Small intestine (tissue), 16 donors: ENCODE measurements at places on chromosomes 7 and 10. TPM values are rescaled to one million over a fixed set of nuclear protein-coding genes. Genes with fewer than 3 reads are reported as not detected.

- no peaks in the 10 kb centered on the region for H3K27me3 ChIP-seq
- no peak overlapping the region for H3K4me3 ChIP-seq
- DNase-seq = no peak
- no peaks in the 10 kb centered on the region for H3K4me1 ChIP-seq
- H3K36me3 ChIP-seq = peaks cover 13% of the 10 kb centered on the region
Observed at GRCh38 chr7:44666566-44666965, 60.1 kb downstream of the OGDH start.

GRCh38 chr10:57008189-57008588 lies 647.1 kb upstream of the ZWINT start:
- H3K27ac ChIP-seq = no peak overlapping the region
- no peak overlapping the region for H3K4me3 ChIP-seq
- H3K36me3 ChIP-seq = no peaks in the 10 kb centered on the region

- H3K4me1 ChIP-seq = peaks cover 42% of the 10 kb centered on the region
- no peak overlapping the region for H3K27ac ChIP-seq
- no peaks in the 10 kb centered on the region for H3K36me3 ChIP-seq
- no peak overlapping the region for H3K4me3 ChIP-seq
Observed at GRCh38 chr10:93435621-93436397, 46.3 kb downstream of the MYOF start.

- DNase-seq = no peak
- no peaks in the 10 kb centered on the region for H3K4me1 ChIP-seq
- H3K36me3 ChIP-seq = peaks cover 5% of the 10 kb centered on the region
- no peak overlapping the region for H3K27ac ChIP-seq
- no peaks in the 10 kb centered on the region for H3K27me3 ChIP-seq
- no peak overlapping the region for H3K4me3 ChIP-seq
Observed at GRCh38 chr7:140334341-140335057, 63.8 kb downstream of the SLC37A3 start.

Gene RASA4B
- 17.9 TPM for polyA plus RNA-seq

GRCh38 chr10:33279811-33280602 lies 54.5 kb downstream of the NRP1 start:
- no peak for DNase-seq
- H3K4me1 ChIP-seq = peaks cover 6% of the 10 kb centered on the region
- H3K27ac ChIP-seq = no peak overlapping the region

GRCh38 chr7:131466735-131467365 lies 89.6 kb downstream of the PODXL start:
- DNase-seq = no peak
- no peak overlapping the region for H3K4me3 ChIP-seq
- H3K4me1 ChIP-seq = no peaks in the 10 kb centered on the region
- no peaks in the 10 kb centered on the region for H3K27me3 ChIP-seq
- no peak overlapping the region for H3K27ac ChIP-seq
- peaks cover 22% of the 10 kb centered on the region for H3K36me3 ChIP-seq

Gene CYP3A4
- 181 TPM for polyA plus RNA-seq

DNA sequence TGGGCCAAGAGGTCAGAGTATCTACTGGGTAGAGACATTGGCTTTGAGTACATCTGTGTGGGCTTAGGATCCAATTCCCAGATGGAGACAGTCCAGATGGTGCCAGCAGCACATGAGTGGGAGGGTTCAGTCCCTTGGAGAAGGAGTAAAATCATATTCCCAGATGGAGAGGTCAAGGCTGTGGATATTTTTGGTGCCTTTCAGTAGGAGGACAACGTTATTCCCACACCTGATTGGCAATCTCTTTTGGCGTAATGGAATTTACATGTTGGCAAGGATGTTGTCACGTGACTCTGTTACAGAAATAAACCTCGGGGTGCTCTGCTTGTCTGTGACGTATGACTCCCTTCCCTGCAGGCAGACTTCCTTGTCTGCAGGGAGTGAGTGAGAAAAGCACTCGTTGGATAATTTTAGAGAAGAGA lies 27.6 kb downstream of the NPS start:
- H3K36me3 ChIP-seq = no peaks in the 10 kb centered on the region
- no peak for DNase-seq
- no peak overlapping the region for H3K27ac ChIP-seq
- H3K27me3 ChIP-seq = peaks cover 3% of the 10 kb centered on the region
- no peak overlapping the region for H3K4me3 ChIP-seq

Gene HKDC1
- 72.2 TPM for polyA plus RNA-seq

GRCh38 chr10:112227331-112227987 lies 43.9 kb upstream of the GPAM start:
- DNase-seq = no peak
- no peak overlapping the region for H3K4me3 ChIP-seq
- no peaks in the 10 kb centered on the region for H3K27me3 ChIP-seq
- no peaks in the 10 kb centered on the region for H3K36me3 ChIP-seq
- no peak overlapping the region for H3K27ac ChIP-seq
- peaks cover 2% of the 10 kb centered on the region for H3K4me1 ChIP-seq

Gene VGF
- 0.49 TPM for polyA plus RNA-seq

Gene FAM180A
- polyA plus RNA-seq = not detected

Gene CALHM1
- polyA plus RNA-seq = 0.03 TPM

DNA sequence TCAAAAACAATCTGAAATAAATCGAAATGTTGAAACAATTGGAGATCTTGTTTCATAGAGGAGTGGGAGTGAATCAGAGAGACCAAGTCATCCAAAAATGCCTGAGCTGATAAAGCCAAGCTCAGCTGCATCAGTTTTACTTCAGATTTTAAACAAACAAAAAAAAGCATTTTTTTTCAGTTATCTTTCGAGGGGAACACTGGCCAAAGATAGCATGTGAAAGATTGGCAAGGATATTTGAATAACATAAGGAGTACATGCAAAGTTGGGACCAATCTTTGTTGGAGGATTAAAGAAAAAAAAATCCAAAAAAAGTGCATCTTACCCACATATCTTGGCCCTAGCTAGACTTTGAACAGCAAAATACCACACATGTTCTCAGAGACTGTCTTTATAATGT lies 47.2 kb downstream of the RHOBTB1 start:
- no peaks in the 10 kb centered on the region for H3K4me1 ChIP-seq
- H3K27me3 ChIP-seq = no peaks in the 10 kb centered on the region
- H3K4me3 ChIP-seq = no peak overlapping the region
- H3K36me3 ChIP-seq = no peaks in the 10 kb centered on the region
- no peak for DNase-seq
- no peak overlapping the region for H3K27ac ChIP-seq

- H3K36me3 ChIP-seq = no peaks in the 10 kb centered on the region
- H3K4me3 ChIP-seq = no peak overlapping the region
- no peaks in the 10 kb centered on the region for H3K4me1 ChIP-seq
Observed at GRCh38 chr10:125699562-125700143, 16.7 kb upstream of the TEX36 start.

- no peaks in the 10 kb centered on the region for H3K4me1 ChIP-seq
- DNase-seq = no peak
- H3K27me3 ChIP-seq = no peaks in the 10 kb centered on the region
- no peak overlapping the region for H3K4me3 ChIP-seq
Observed at GRCh38 chr10:74960670-74961069, 134.3 kb downstream of the KAT6B start.

DNA sequence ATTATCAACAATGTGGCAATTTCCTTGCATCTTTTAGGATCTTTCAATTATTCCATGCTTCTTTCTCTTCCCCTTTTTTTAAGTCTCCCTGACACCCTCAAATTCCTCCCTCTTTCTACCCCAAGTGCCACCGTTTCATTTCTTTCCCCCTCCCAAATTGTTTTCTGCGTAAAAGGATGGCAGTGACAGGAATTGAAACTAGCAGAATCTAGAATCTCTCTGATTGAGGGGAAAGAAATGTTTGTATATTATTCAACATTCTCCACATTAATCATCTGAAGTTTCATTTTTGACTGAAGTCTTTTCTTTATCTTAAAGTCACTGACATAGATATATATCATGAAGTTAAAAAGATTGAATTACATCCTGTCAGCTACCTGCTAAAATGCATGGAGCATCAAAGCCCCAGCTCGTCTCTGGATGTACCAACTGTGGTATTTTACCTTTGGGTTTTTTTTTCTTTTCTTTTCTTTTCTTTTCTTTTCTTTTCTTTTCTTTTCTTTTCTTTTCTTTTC lies 633.5 kb downstream of the SORCS3 start:
- no peaks in the 10 kb centered on the region for H3K36me3 ChIP-seq
- no peak overlapping the region for H3K27ac ChIP-seq
- DNase-seq = no peak
- no peaks in the 10 kb centered on the region for H3K4me1 ChIP-seq

DNA sequence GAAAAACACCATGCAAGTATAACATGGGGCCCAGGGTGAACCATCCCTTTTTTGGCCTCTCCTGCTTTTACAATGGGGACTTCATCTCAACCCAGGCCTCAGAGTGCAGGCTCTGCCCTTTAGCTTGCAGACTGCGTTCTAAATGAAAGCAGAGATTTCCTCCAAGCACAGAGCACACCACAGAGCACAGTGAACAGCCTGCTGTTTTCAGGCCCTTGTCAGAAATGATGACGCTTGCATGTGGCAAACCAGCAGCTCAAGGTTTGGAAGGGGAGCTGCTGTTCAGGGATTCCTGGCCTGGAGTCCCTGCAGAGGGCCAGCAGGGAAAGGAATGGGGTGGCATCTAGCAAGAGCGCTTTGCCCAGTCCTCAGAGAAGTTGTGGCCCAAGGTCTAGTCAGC lies 167.3 kb upstream of the CDCA7L start:
- no peak for DNase-seq
- no peak overlapping the region for H3K27ac ChIP-seq
- no peak overlapping the region for H3K4me3 ChIP-seq
- H3K27me3 ChIP-seq = no peaks in the 10 kb centered on the region
- no peaks in the 10 kb centered on the region for H3K36me3 ChIP-seq

DNA sequence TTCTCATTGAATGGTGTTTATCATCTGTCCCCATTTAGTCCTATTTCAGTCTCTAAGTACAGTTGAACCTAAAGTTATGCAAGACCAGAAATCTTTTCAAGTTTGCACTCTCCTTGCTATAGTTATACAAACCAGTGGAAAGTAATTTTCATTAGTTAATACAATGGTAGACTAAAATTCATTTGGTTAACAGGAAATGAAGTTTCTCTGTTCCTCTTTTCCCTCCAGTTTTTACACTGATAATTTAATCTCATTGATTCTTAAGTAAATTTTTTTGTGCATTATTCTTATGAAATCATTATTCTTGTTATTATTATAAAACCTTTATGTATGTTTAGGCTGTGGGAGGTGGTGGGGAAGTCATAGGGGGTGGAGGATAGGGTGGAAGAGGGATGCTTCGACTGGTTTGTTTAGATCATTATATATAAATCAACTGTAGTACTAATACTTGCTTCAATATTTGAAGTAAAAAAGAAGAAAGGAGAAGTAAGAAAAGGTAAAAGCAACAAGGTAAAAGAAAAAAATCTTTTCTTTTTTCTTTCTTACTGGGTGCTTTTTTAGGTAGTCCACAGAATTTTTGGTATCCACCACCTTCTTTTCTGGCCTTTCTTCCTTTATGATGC lies 104.1 kb downstream of the GPR85 start:
- no peaks in the 10 kb centered on the region for H3K27me3 ChIP-seq
- H3K27ac ChIP-seq = no peak overlapping the region
- DNase-seq = no peak
- no peaks in the 10 kb centered on the region for H3K36me3 ChIP-seq
- H3K4me3 ChIP-seq = no peak overlapping the region
- H3K4me1 ChIP-seq = peaks cover 5% of the 10 kb centered on the region

GRCh38 chr7:1672851-1673486 lies 2.9 kb downstream of the ELFN1 start:
- no peak overlapping the region for H3K4me3 ChIP-seq
- H3K27me3 ChIP-seq = peaks cover 56% of the 10 kb centered on the region
- H3K4me1 ChIP-seq = no peaks in the 10 kb centered on the region
- H3K36me3 ChIP-seq = no peaks in the 10 kb centered on the region

Gene MMRN2
- polyA plus RNA-seq = 1.4 TPM

GRCh38 chr7:65477326-65477725 lies 103.7 kb downstream of the ZNF92 start:
- no peaks in the 10 kb centered on the region for H3K4me1 ChIP-seq
- no peak overlapping the region for H3K4me3 ChIP-seq
- H3K27ac ChIP-seq = no peak overlapping the region
- no peaks in the 10 kb centered on the region for H3K27me3 ChIP-seq
- no peaks in the 10 kb centered on the region for H3K36me3 ChIP-seq

Gene GHRHR
- polyA plus RNA-seq = not detected

- H3K27ac ChIP-seq = no peak overlapping the region
- H3K36me3 ChIP-seq = no peaks in the 10 kb centered on the region
- no peak overlapping the region for H3K4me3 ChIP-seq
- H3K27me3 ChIP-seq = no peaks in the 10 kb centered on the region
- DNase-seq = peak; percentile 15
Observed at GRCh38 chr7:22683379-22683778, 43.6 kb upstream of the IL6 start.

GRCh38 chr10:93095225-93095624 lies 21.5 kb downstream of the CYP26A1 start:
- H3K27me3 ChIP-seq = no peaks in the 10 kb centered on the region
- no peak overlapping the region for H3K4me3 ChIP-seq
- H3K36me3 ChIP-seq = no peaks in the 10 kb centered on the region
- no peak overlapping the region for H3K27ac ChIP-seq

GRCh38 chr10:96238646-96239623 lies 32.4 kb downstream of the BLNK start:
- no peaks in the 10 kb centered on the region for H3K4me1 ChIP-seq
- peaks cover 36% of the 10 kb centered on the region for H3K36me3 ChIP-seq
- DNase-seq = no peak
- H3K4me3 ChIP-seq = no peak overlapping the region
- no peaks in the 10 kb centered on the region for H3K27me3 ChIP-seq
- H3K27ac ChIP-seq = no peak overlapping the region

Gene TAS2R4
- polyA plus RNA-seq = not detected

GRCh38 chr7:44733708-44734481 lies 14.8 kb upstream of the ZMIZ2 start:
- no peak overlapping the region for H3K27ac ChIP-seq
- H3K4me3 ChIP-seq = no peak overlapping the region
- no peak for DNase-seq
- H3K27me3 ChIP-seq = no peaks in the 10 kb centered on the region

DNA sequence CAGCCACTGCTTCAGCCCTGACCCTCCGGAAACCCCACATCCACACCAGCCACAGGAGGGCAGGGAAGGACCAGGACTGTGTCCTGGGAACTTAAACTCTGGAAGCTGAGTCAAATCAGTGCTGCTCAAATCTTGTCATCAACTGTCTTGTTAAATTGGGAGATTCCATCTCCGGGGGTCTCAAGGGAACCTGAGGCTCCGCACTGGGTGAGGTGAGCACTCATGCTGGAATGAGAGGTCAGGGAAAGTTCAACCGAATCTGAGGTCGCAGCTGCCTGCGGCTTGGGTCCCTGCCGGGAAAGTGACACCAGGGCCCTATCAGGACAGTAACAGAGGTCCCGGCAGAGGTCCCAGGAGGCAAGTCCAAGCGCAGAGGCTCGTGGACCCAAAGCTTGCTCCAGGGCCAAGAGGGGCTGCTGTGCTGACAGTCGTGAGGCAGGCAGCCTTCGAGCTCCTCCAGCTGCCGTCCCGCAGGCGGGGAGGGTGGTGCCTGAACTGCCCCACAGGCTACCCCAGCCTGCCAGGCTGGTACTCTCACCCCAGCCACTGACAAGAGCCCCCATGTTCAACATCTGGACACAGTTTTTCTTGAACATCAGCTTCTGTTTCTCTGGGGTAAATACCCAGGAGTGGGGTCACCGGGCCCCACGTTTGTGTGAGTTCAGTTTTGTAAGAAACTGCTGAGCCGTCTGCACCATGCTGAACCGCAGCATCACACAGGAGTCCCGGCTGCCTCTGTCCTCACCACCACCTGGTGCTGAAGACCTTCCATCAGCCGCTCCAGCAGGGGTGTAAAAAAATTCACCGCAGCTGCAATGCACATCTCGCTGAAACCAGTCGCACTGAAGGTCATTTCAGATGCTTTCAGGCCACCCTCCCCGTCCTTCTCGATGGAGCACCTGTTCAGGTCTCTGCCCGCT lies 101.0 kb downstream of the DIP2C start:
- no peak for DNase-seq
- no peak overlapping the region for H3K27ac ChIP-seq
- H3K4me1 ChIP-seq = no peaks in the 10 kb centered on the region
- no peaks in the 10 kb centered on the region for H3K27me3 ChIP-seq
- no peaks in the 10 kb centered on the region for H3K36me3 ChIP-seq

Gene GALNT17
- polyA plus RNA-seq = not detected
